ENCODE measurements at places on chromosomes 2 and 18.

DNA sequence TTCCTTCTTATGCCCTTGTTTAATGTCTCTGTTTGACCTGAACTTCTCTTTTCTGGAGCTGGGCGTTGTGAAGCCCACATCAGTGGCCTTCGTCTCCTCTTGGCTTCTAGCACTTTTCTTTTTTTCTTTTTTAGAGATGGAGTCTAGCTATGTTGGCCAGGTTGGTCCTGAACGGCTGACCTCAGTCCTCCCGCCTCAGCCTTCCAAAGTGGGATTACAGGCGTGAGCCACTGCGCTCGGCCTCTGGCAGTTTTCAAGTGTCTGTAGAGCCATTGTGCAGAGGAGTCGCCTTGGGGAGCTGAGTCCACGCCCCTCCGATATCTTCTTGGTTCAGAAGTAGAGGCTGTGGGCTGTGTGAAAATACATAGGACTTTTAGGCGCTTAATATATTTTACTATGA, 36.5 kb downstream of the ZNF532 start:
- no peak for DNase-seq

- no peak for DNase-seq
Observed at GRCh38 chr2:149064365-149064841, 25.9 kb downstream of the LYPD6B start.

DNA sequence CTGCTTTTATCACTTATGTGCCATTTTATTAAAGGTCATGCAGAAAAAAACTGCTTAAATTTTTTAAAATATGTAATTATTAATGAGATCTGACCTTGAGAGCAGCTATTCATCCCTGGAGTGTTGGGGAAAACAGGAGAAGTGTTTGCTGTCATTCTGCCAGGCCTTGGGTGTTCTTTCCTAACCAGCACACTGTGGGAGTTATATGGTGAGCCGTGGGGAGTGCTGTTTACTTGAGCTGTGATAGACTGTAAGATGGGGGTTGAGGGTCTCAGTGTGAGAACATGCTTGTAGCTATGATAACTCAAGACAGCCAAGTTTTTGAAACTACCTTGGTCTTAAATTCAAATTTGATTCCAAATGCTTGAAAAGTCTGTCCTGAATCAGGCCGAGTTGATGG, 101.3 kb upstream of the ARHGAP28 start:
- DNase-seq, result no peak

DNA sequence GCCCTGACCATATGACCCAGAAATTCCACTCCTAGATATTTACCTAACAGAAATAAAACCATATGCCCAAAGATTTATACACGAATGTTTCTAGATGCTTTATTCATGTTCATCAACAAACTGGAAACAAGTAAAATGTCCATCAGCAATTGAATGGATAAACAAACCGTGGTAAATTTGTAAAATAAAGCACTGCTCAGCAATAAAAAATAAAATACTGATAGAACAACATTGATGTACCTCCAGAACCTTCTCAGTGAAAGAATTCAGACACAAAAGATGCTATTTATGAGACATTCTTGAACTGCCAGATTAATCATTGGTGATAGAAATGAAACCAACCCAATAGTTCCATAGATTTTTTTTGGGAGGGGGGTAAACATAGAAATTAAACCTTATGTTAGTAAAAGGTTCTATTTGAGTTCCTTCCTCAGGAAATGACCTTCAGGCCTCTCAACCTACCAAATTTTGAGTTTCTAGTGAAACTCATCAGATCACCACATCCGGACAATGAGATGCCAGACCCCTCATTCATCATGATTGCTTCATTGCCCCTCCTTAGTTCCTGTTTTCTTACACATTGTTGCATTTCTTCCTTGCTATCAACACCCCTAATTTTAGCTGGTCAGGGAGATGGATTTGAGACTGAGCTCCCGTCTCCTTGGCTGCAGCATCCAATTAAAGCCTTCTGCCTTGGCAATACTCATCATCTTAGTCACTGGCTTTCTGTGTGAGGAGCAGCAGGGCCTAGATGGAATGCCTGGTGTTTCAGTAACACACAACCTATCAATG, 203.5 kb downstream of the LPIN1 start:
- DNase-seq, result no peak

GRCh38 chr2:150612957-150613710, 125.7 kb upstream of the RND3 start:
- no peak for DNase-seq

GRCh38 chr2:177093371-177093770, 119.2 kb upstream of the HNRNPA3 start:
- no peak for DNase-seq

DNA sequence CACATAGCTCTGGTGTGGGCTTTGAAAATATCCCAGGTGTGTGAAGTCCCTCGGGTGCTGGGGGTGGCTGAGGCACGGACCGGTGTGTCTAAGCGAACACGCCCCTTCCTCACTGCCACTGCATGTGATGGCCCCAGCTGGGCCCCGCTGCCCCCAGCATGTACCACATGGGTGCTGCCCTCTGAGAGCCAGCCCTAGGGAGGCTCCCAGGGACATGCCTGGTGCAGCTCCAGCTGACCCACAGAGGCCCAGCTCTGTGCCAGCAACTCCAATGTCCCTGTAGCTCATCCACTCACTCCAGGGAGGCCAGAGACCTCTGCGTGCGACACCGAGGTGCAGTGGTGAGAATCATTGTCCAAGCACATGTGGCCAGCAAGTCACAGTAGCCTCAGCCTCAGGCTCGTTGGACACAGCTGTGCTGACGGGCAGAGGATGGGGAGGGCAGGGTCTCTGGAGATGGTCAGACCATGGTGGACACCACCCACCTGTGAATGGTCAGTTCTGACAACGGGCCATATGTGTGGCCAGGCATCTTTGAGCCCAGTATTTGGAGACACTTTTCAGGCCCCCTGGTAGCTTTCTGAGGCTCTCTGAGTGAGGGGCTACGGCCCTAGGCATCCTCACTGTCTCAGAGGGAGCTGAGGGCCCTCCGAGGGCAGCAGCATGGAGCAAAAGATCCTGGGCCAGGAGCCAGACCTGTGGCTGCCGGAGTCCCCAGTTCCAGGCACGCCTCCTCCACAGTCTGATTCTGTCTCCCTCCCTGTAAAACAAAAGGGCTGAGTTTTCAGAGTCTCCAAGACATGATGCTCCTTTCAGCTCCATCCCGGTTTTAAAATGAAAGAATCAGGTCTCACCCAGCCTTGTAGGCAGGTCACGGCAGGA, 220.7 kb downstream of the NDUFA10 start:
- no peak for DNase-seq

- no peak for DNase-seq
Observed at GRCh38 chr2:127523269-127523939, 2.9 kb downstream of the IWS1 start.

DNA sequence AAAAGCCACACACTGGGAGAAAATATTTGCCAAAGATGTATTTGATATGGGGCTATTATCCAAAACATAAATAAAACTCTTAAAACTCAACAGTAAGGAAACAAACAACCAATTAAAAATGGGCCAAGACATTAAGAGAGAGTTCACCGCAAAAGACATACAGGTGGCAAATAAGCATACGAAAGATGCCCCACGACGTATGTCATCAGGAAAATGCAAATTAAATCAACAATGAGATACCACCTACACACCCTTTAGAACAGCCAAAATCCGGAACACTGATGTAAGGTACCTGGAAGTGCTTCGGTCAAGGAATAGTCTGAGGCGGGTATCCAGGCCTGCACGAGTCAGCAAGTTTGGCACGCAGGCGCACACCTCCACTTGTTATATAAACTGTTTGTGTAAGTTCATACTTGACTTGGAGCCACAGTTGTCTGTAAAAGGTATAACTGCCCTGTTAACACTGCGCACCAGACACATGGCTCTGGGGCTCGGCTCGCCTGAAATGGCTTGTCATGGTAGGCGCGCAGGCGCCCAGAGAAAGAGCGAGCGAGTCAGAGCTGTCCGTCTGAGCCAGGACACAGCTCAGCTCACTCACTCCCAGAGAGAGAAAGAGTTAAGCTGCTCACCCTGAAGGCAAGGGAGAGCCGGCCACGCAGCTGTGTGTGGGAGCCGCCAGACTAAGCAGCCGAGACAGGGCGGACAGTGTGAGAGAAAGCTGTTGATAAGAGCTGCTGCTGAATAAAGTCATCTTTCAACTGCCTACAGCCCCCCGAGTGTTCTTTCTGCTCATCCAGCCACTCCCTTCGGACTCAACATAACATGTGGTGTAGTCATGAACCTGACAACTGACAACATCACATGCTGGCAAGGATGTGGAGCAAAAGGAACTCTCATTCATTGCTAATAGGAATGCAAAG, 87.3 kb downstream of the HNRNPLL start:
- DNase-seq, result no peak

GRCh38 chr2:128488434-128488833, 169.8 kb upstream of the HS6ST1 start:
- no peak for DNase-seq

DNA sequence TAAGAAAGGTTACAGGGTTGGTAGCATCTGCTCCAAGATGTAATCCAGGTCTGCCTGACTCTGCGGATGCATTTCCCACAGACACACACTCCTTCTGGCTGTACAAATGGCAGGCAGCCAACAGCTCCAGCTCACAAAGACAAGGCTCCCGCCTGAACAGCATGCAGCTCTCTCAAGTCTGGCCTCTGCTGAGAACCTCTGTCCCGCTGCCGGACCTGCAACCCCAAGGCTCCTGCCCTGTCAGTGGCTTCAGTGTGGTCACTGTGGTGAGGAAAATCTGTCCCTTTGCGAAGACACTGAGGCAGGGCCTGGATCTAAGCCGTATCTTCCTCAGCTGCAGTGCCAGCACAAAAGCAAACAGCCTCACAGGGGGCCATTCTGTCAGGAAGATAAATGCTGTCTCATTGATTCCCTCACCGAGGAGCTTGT, 469.3 kb upstream of the MEX3C start:
- peak; percentile 59 for DNase-seq

DNA sequence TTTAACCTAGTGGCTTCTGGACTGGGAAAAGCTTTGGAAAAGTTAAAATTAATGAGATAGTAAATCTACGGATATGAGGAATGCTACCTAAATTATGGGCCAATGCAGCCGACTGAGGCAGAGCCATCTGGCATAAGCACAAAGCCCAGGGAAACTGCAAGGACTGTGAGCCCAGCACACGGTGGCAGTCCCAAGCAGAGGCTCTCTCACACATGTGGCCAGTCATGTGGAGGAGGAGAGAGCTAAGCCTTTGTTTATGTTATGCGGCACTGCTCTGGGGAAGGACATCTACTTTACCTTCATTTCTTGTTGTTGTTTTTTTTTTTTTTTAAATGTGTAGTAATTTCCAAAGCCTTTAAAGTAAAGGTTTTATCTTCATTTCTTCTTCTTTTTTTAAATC, 267.0 kb downstream of the STK39 start:
- DNase-seq, result no peak

- DNase-seq, result peak; percentile 13
Observed at GRCh38 chr2:18178736-18179349, 300.4 kb downstream of the KCNS3 start.
